ENCODE measurements at places on chromosomes 12 and 14.

DNA sequence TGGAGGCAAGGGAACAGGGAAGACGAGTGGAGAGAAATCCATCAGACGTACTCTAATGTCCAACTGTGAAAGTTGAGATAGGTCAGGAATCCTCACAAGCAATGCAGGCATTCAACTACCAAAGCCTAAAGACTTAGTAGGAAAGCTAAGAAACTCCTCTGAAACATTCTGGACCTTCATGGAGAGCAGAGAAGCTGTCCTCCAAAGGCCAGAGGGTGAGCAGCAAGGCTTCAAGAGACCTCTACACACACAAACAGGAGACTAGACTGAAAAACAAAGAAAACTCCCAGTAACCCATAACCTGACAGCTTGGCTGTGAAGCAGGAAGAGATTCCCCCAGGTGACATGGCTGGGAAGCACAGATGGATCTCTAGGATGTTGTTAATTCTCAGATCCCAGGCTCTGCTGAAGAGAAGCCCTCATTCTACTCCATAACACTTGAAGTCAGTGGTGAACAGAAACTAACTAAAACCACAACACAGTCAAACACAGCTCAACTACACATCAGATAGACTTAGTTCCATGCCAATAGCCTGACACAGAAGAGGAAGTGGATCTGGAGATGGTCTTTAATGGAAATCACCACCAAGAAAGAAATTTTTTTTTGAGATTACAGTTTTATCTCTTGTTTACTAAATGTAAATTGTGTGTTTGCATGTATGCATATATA lies 23.2 kb upstream of the LYZ start:
- no peak for DNase-seq

DNA sequence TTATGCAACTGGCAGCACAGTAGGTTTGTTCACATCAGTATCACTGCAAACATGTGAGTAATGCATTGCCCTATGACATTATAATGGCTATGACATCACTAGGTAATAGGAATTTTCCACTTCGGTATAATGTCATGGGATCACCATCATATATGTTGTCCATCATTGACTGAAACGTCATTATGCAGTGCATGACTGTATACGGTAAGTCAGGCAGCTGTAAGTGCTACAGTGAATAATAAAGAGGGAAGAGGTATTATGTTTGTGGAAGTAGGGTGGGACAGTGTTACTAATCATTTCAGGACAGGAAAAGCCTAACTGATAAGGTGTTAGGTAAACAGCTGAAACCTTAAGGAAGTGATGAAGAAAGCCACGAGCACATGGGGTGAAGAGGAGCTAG lies 68.1 kb downstream of the ANO4 start:
- no peak for DNase-seq

DNA sequence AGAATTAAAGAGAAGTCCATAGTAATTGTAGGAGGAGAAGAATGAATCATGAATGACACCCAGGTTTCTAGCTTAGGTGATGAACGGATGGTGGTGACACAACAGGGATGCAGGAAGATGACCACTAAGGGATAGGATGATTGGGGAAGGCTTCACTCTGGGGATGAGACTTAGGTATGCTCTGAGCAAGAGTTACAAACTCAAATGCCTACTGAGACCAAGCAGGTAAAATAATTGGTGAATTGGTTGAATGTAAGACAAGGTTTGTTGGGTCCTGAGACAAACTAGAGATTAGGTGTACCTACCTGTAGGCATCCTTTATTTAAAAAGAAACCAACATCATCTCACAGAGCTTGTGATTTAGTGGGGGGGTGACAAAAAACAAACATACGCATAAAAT lies 116.3 kb downstream of the CFAP54 start:
- DNase-seq: no peak

- DNase-seq: no peak
Measured at GRCh38 chr12:118851891-118852290, 129.4 kb upstream of the SRRM4 start.

- DNase-seq: no peak
Measured at GRCh38 chr12:107493666-107494065, 191.9 kb upstream of the PWP1 start.

- no peak for DNase-seq
Measured at GRCh38 chr12:50057896-50058670, 687 bp downstream of the ASIC1 start.

- no peak for DNase-seq
Measured at GRCh38 chr12:253116-253831, 9.4 kb downstream of the SLC6A13 start.

DNA sequence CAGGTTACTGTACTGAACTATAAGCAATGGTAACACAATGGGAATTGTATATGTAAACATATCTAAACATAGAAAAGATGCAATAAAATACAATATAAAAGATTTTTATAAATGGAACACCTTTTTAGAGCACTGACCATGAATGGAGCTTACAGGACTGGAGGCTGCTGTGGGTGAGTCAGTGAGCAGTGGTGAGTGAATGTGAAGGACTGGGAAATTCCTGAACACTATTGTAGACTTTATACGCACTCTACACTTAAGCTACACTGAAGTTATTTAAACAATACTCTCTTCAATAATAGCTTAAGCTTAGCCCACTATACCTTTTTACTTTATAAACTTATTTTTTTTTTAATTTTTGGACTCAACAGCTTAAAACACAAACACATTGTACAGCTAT lies 313.5 kb downstream of the KCNC2 start:
- DNase-seq: no peak

DNA sequence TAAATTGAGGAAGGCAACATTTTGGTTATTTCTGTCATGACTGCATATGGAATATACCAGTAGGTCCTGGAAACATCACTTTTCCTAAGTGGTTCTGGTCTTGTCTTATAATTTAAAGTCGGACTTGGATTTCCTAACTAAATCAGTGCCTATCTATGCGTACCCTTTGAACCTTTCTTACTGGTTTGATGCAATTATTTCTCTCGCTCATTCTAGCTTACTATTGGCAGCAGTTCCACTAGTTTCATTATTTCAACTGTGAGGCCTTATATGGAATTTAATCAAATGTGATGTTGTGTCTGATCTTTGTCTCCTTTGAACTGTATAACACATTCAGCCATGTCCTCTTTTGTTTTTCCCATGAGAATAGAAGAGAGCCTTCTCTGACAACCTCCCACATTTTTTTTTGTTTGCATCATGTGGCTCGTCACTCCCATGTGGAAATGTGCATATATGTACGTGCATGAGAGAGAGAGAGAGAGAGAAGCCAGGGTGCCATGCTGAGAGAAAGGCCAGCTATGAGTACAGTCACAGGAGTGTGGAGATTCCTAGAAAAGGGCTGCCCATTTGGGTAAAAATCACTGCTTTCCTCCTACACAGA lies 48.0 kb downstream of the AKAP6 start:
- no peak for DNase-seq

DNA sequence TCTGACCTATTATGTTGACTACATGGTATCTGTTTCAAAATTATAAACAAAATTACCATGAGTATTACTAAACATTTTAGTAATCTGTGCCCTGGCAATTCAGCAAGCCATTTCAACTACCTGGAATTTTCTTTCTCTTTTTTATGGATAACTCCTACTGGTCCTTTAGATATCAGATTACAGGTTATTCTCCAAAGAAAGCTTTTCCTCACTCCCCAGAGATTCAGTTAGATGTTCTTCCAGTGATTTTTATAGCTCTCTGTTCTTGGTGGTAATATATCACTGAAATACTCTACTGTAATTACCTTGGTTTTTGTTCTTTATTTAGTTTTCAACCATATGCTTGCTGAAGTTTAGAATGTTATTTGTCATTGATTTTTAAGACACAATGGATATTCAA lies 930.2 kb upstream of the FOXG1 start:
- DNase-seq: no peak

GRCh38 chr12:48680861-48681260 lies 1.2 kb downstream of the KANSL2 start:
- DNase-seq: no peak

DNA sequence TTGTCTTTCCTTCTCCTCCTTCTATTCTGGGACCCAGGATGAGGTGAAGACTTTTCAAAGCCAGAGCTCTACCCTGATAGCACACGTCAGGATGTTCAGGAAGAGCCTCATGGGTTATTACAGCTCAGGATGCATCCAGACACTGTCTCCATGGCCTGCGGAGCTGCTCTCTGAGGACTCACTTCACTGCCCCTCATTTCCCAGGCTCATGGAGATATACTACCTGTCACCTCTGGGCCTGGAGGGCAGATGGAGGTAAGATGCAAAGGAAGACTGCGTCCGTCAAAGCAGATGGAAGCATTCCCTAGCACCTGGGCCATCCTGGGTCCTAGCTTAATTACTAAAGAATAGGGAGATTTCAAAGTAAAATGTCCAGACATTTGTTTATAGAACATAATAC lies 32.6 kb downstream of the STON2 start:
- DNase-seq: no peak

DNA sequence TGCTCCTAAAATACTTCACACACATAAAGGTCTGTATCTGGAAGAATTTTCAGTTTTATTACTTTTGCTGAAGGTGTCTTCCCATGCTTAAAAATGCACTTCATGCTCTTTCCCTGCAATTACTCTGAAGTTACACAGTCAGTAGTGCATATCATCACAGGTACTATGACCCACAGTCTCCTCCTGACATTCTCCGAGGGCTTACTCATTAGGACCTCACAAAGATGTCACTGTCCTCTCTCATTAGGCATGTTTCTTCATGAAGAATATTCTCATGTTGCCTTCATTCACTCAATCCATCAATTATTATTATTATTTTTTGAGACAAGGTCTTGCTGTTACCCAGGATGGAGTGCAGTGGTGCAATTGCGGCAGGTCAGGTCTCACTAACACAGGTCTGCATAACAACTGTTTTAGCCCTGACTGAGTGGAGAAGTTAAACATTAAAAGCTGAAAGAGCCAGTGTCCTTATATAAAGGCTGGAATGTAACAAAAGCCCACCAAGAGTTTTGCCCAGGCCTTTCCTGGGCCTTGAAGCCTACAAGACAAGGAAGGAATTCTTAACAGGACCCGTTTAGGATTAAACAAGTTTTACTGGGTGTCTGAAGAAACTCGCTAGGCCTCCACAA lies 119.5 kb upstream of the WSCD2 start:
- no peak for DNase-seq

DNA sequence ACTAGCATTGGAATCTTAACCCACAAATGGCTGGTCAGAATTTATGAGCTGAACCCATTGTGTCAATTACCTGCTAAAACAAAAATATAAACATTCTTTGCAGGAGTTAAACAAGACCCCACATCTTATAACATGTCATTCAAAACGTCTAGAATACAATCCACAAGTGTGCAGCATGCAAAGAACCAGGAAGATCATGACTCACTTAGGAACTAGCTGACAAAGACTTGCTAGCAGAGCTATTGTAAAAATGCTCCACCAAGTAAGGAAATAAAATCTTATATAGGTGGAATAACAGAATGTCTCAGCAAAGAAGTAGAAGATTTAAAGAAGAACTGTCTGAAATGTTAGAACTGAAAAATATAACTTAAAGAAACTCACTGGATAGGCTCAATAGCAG lies 26.5 kb upstream of the POC1B start:
- peak; percentile 31 for DNase-seq

- no peak for DNase-seq
Measured at GRCh38 chr12:105740369-105740768, 398.4 kb downstream of the NUAK1 start.

GRCh38 chr12:68585966-68586365 lies 24.7 kb upstream of the RAP1B start:
- no peak for DNase-seq

DNA sequence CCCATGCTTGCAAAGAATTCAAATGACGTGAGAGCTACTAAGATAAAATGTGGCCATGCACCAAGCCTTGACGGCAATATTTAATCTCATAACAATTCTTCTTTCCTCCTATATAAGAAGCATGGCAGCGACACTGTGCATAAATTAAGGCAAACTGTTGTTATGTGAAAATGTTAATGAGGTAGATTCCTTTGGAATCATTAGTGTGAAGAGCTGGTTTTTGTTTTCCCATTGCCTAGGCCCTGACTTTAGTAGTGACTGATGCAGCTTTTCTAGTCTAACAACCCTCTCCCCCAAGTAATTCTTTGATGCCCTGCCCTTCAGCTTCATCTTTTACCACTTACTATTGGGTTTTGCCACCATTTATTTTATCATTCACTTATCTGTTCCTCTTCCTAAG lies 10.6 kb upstream of the PSEN1 start:
- no peak for DNase-seq

GRCh38 chr14:35333797-35334743 lies 41.9 kb downstream of the PSMA6 start:
- DNase-seq: no peak
